ENCODE measurements at places on chromosomes 2 and 18.

- no peak for DNase-seq
These were observed 138.5 kb downstream of the ARHGAP28 start for GRCh38 chr18:6868033-6868432.

GRCh38 chr2:150572961-150573395 is 85.5 kb upstream of the RND3 start:
- DNase-seq = no peak

- no peak for DNase-seq
These were observed 194.9 kb downstream of the LRATD1 start for GRCh38 chr2:14827226-14828023.

DNA sequence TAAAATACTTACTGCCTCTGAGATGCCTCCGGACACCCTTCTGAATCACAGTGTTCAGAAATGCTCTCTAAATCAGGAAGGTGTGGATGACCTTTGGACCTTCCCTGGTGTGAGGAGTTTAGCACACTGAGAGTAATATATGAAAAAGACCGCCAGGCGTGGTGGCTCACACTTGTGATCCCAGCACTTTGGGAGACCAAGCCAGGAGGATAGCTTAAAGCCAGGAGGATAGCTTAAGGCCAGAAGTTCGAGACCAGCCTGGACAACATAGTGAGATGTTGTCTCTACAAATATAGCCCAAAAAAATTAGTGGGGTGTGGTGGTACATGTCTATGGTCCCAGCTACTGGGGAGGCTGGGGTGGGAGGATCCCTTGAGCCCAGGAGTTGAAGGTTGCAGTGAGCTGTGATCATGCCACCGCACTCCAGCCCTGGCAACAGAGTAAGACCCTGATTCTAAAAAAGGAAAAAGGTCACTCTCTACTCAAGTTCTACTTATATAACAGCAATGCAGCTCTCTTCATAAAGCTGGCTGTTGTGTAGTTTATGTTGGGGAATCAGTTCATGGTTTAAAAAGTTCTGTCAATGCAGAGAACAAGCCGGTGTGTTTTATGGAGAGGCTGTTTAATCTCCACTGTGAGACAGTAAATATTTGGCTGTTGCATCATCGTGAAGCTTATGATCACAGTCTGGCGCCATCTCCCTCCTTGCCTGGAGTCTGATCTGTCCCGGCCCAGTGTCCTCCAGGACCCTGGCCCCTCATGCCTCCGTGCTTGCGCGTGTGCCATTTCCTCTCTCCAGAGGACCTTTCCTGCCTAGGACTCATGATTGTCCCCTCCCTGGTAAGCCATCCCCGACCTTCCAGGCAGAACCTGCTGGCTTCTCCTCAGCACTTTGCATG is 184.5 kb downstream of the FAM210A start:
- no peak for DNase-seq

GRCh38 chr2:222000326-222000725 is 298.5 kb downstream of the PAX3 start:
- no peak for DNase-seq
